Ovary (tissue), 10 donors: ENCODE measurements at places on chromosomes 3 and 15. TPM values are rescaled to one million over a fixed set of nuclear protein-coding genes. Genes with fewer than 3 reads are reported as not detected.

DNA sequence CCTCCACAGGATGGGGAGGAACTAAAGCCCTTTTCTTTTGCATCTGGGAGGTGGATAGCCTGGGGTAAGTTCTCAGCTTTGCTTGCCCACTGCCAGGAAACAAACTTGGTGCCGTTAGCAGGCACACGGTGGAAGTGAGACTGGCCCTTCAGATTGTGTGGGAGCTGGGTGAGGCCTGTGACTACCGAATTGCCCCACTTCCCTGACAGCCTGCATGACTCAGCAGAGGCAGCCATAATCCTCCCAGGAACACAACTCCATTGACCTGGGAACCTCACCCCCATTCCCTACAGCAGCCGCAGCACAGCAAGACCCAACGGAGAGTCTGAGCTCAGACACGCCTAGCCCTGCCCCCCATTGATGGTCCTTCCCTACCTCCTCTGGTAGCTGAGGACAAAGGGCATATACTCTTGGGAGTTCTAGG is 282.6 kb downstream of the KLF13 start:
- H3K4me3 ChIP-seq = no peak overlapping the region
- DNase-seq = no peak
- no peaks in the 10 kb centered on the region for H3K36me3 ChIP-seq
- peaks cover 13% of the 10 kb centered on the region for H3K4me1 ChIP-seq
- H3K27me3 ChIP-seq = no peaks in the 10 kb centered on the region
- H3K27ac ChIP-seq = no peak overlapping the region

DNA sequence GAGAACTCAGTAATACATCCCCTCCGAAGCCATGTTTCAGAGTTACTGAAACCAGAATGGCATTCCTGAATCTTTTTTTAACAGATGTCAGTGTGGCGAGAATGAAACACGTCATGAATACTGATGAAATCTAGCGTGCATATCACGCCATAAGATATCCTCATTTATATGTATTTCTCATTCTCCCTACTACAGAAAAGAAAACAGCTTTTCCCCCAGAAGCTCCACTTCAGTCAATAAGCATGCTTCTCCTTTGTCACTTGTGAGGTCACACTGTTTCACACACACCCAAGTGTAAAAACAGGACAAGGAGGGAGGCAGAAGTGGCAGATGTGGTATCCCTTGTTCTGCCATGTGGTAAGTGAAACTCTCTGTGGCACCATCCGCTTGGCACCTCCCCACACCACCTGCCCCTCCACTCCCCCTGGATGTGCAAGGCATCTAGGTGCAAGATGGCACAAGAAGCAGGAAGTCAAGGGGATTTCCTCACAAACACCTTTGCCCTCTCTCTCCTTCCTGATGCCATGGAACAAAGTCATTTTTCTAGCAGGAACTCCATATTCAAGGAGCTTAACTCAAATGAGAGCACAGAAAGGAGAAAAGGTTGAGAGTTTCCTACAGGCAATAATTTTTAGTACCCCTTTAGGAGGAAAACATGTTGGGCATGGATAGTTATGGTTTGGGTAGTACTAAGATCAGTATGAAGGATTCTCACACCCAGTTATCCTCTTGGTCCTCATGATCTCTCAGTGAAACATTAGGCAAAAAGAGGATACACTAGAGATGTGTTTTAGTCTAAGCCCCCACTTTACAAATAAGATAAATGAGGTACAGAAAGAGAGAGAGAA is 47.5 kb upstream of the FRMD4B start:
- H3K36me3 ChIP-seq = no peaks in the 10 kb centered on the region
- H3K27me3 ChIP-seq = no peaks in the 10 kb centered on the region
- no peaks in the 10 kb centered on the region for H3K4me1 ChIP-seq
- H3K4me3 ChIP-seq = no peak overlapping the region
- no peak overlapping the region for H3K27ac ChIP-seq

DNA sequence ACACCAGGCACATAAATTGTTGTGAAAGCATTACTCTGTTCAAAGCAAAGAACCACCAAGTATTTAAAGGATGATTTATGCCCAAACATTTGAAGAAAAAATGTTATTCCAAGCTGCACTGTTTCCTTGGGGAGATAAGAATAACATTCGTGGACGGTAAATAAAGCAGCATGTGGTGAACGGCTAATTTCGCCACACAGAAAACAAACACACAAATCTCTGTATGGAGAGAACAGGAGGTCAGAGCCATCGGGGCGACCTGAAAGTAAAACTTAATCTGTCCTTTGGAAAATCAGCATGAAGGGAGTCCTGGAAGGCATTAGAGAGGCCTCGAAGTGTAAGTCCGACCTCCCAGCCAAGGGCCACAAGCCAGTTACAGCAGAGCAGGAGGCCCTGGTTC is 27.1 kb upstream of the GABRG3 start:
- H3K4me1 ChIP-seq = no peaks in the 10 kb centered on the region
- H3K4me3 ChIP-seq = no peak overlapping the region
- H3K27ac ChIP-seq = no peak overlapping the region
- no peak for DNase-seq
- H3K36me3 ChIP-seq = no peaks in the 10 kb centered on the region
- H3K27me3 ChIP-seq = no peaks in the 10 kb centered on the region

DNA sequence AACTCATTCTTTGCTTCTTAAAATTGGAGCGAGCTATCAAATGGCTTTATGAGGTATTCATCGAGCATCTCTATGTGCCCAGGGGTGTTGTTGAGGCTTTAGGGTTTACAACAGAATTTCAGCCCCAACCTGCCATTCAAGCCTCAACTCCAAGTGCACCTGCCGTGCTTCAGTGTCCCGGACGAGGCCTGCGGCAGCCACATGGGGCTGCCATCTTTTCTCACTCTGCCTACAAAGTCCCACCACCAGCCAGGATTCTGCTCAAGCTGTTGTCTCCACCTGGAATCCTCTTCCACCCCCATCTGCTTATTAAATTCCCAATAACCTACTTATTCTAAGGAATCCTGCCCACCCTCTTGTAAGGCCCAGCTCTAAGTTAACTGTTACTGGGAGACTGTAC is 242.4 kb downstream of the OPA1 start:
- no peaks in the 10 kb centered on the region for H3K4me1 ChIP-seq
- H3K27ac ChIP-seq = no peak overlapping the region
- H3K36me3 ChIP-seq = no peaks in the 10 kb centered on the region
- no peak overlapping the region for H3K4me3 ChIP-seq

- H3K27me3 ChIP-seq = no peaks in the 10 kb centered on the region
- no peak for DNase-seq
- no peaks in the 10 kb centered on the region for H3K4me1 ChIP-seq
Observed at GRCh38 chr3:189947948-189948723, 172.6 kb downstream of the P3H2 start.

- no peaks in the 10 kb centered on the region for H3K4me1 ChIP-seq
- no peaks in the 10 kb centered on the region for H3K27me3 ChIP-seq
- H3K27ac ChIP-seq = no peak overlapping the region
Observed at GRCh38 chr3:122609798-122610559, 32.5 kb downstream of the PARP15 start.

GRCh38 chr3:156610154-156610553 is 55.2 kb upstream of the SSR3 start:
- no peaks in the 10 kb centered on the region for H3K4me1 ChIP-seq
- DNase-seq = no peak
- H3K27ac ChIP-seq = no peak overlapping the region
- H3K4me3 ChIP-seq = no peak overlapping the region
- no peaks in the 10 kb centered on the region for H3K36me3 ChIP-seq

GRCh38 chr3:159964166-159964973 is 24.3 kb upstream of the IL12A start:
- DNase-seq = no peak
- no peak overlapping the region for H3K27ac ChIP-seq
- no peak overlapping the region for H3K4me3 ChIP-seq
- H3K27me3 ChIP-seq = no peaks in the 10 kb centered on the region
- H3K36me3 ChIP-seq = no peaks in the 10 kb centered on the region

DNA sequence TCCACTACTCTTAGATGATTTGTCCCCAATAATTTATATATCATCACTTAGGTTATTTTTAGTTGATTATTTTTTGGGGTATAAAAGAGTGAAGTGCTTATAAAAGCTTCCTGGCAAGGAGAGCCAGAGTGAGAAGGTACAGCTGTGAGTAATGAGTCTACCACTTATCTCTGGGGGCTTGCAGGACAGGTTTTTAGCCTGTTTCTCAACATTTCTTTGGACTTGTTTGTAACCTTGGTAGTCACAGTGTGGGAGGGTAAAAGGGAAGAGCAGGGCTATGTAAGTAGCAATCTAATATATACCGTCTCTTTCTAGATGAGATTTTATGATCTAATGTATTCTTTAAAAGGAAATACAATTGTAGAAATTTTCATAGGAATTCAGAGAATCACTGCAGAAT is 321.3 kb upstream of the GOLIM4 start:
- no peak overlapping the region for H3K4me3 ChIP-seq
- no peaks in the 10 kb centered on the region for H3K36me3 ChIP-seq
- H3K27me3 ChIP-seq = no peaks in the 10 kb centered on the region
- no peaks in the 10 kb centered on the region for H3K4me1 ChIP-seq
- no peak for DNase-seq

GRCh38 chr3:155870945-155871745 is 695 bp downstream of the GMPS start:
- H3K36me3 ChIP-seq = no peaks in the 10 kb centered on the region
- peak; percentile 70 for DNase-seq
- H3K27ac ChIP-seq = peak overlapping the region; percentile 97
- peak overlapping the region; percentile 75 for H3K4me3 ChIP-seq
- H3K4me1 ChIP-seq = peaks cover 2% of the 10 kb centered on the region

DNA sequence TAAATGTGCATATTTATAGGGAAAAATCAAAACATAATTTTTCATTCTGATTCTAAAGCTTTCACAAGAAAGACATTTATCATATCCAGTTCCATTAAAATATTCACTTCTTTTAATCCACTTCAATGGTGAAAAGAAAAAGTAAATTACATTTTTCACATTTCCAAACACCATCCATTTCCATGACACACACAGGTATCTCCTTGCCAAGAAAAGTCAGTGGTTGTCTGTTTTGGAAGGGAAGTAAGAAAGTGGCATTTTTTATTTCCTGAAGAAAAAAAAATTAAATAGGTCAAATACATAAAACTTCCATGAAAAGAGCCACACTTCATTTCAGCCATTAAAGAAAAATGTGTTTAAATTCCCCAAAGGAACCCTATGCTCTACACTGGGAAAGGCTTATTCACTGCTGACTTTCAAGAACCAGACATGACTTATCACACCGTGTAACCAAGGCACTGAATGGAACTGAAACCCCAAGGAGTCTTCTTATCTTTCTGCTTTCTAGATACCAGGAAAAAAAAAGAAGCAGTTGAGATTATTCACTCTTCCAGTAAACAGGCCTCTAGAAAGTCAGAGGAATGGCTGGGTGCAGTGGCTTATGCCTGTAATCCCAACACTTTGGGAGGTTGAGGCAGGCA is 44.5 kb downstream of the OSBPL10 start:
- H3K4me1 ChIP-seq = peaks cover 2% of the 10 kb centered on the region
- H3K36me3 ChIP-seq = no peaks in the 10 kb centered on the region
- no peak for DNase-seq
- no peaks in the 10 kb centered on the region for H3K27me3 ChIP-seq
- no peak overlapping the region for H3K4me3 ChIP-seq

GRCh38 chr15:76863123-76863522 is 42.0 kb downstream of the SCAPER start:
- H3K27ac ChIP-seq = no peak overlapping the region
- DNase-seq = no peak
- no peaks in the 10 kb centered on the region for H3K36me3 ChIP-seq
- peaks cover 2% of the 10 kb centered on the region for H3K4me1 ChIP-seq

DNA sequence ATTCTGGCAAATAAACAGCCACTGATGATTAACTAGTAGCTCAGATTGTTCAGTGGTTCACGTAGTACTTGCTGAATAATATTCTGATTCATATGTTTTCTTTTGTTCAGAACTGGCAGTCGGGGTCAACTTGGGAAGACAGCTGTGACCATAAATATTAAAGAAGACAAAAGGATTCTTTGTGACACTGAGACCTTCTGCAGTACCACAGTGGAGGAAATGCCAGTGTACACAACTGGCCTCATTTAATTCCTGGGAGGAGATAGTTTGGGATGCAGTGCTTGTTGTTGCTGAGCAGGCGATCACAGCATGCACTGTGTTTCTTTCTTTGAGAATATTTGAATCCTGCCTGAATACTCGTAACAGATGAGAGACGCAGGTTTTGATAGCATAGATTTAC is 26.7 kb upstream of the MCF2L2 start:
- no peak overlapping the region for H3K27ac ChIP-seq
- no peaks in the 10 kb centered on the region for H3K4me1 ChIP-seq
- DNase-seq = no peak
- H3K27me3 ChIP-seq = no peaks in the 10 kb centered on the region
- H3K36me3 ChIP-seq = no peaks in the 10 kb centered on the region

- no peaks in the 10 kb centered on the region for H3K27me3 ChIP-seq
- H3K4me3 ChIP-seq = no peak overlapping the region
- DNase-seq = no peak
- H3K36me3 ChIP-seq = no peaks in the 10 kb centered on the region
- no peak overlapping the region for H3K27ac ChIP-seq
- no peaks in the 10 kb centered on the region for H3K4me1 ChIP-seq
Observed at GRCh38 chr3:179772297-179772696, 119.5 kb downstream of the USP13 start.

DNA sequence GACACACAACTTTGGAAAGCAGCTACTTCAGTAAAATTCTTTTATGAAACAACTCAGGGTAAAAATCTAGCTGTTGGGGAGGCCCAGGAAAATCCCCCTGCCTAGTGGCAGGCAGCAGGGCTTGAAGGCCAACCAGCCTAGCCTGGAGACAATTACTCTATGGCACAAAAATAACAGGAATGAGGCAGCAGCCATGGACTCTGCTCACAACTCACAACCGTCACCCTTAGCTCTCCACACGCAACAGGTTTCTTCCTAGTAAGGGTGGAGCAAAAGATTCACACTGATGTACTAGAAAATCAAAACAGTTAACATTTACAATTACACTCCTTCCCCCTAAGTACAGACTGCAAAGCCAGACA is 530 bp upstream of the FBXL22 start:
- H3K27me3 ChIP-seq = no peaks in the 10 kb centered on the region
- no peaks in the 10 kb centered on the region for H3K36me3 ChIP-seq
- H3K4me1 ChIP-seq = peaks cover 24% of the 10 kb centered on the region
- no peak overlapping the region for H3K4me3 ChIP-seq
- no peak for DNase-seq

GRCh38 chr15:75090388-75090734 is 67.0 kb downstream of the PPCDC start:
- H3K27me3 ChIP-seq = no peaks in the 10 kb centered on the region
- H3K4me1 ChIP-seq = no peaks in the 10 kb centered on the region
- H3K36me3 ChIP-seq = no peaks in the 10 kb centered on the region

Gene HYAL2
- 81.6 TPM for total RNA-seq

Gene ALDH1A3
- 2.2 TPM for total RNA-seq

Gene TM2D3
- 57.3 TPM for total RNA-seq

Gene TMEM212
- total RNA-seq = not detected

Gene GPR27
- total RNA-seq = 3.0 TPM

Gene ATG7
- 25.6 TPM for total RNA-seq

Gene TLR9
- total RNA-seq = 0.22 TPM

Gene CNTN6
- total RNA-seq = not detected

Gene IL20RB
- total RNA-seq = 1.5 TPM

Gene CPLX3
- not detected for total RNA-seq

Gene PAK6
- total RNA-seq = 1.6 TPM

Gene CSTA
- total RNA-seq = 9.9 TPM

Gene CEMIP
- total RNA-seq = 4.7 TPM
